ENCODE measurements at places on chromosomes 11 and 22.

GRCh38 chr11:83639995-83640758 is 354.0 kb upstream of the CCDC90B start:
- DNase-seq = no peak

GRCh38 chr11:91700854-91701253 is 523.8 kb upstream of the FAT3 start:
- DNase-seq = no peak

- DNase-seq = no peak
Measured at GRCh38 chr11:104000798-104001197, 35.6 kb upstream of the DDI1 start.

DNA sequence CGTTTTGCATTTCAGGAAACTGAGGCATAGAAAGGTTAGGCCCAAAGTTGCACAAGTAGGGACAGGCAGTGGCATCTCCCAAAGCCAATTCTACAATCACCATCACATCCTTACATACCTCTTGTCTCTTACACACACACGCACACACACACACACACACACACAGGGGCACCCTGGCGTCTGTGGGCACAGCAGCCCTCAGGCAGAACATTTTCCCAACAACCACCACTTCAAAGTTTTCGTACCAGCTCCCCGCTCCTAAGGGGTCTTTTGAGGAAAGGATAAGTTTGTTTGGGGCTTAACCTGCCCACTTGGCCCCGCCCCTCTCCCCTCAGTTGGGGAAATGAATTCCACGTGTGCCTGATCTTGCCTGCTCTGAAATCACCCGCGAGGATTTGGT is 14.7 kb upstream of the LRRC32 start:
- DNase-seq = no peak

GRCh38 chr11:79236541-79236971 is 204.3 kb downstream of the TENM4 start:
- no peak for DNase-seq

- no peak for DNase-seq
Measured at GRCh38 chr11:133961890-133962289, 5.1 kb upstream of the IGSF9B start.

DNA sequence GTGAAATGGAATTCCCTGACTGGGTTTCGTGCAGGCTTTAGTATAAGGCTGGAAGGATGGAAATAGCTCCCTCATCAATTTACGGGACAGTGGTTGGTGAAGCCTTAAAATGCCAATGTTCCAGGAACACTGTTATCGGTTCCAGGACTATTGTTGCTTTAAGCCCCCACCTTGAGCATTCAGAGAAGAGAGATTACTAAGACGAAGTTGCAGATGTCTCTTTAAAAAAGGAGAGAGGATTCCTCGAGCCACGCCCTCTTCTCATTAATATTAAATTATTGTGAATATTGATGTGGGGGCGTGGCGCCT is 195 bp upstream of the CREB3L1 start:
- DNase-seq = no peak

- no peak for DNase-seq
Measured at GRCh38 chr11:78656984-78657383, 82.3 kb upstream of the NARS2 start.

DNA sequence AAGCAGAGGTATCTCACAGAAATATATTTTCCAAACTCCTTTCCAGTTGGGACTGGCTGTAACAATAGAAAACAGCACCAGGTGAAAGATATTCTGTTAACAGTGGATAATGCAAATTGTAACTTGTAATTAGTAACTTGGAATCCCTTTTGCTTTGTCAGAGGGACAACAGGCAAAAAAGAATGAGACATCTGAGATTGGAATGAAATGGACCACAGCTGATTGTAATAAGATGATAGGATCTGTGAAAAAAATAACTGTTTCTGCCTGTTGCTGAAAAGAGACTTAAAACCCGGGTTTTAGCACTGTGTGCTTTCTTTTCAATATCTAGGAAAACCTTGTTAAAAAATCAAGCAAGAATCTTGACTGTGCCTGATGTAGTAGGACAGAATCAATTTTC is 655.7 kb downstream of the METTL15 start:
- DNase-seq = no peak

DNA sequence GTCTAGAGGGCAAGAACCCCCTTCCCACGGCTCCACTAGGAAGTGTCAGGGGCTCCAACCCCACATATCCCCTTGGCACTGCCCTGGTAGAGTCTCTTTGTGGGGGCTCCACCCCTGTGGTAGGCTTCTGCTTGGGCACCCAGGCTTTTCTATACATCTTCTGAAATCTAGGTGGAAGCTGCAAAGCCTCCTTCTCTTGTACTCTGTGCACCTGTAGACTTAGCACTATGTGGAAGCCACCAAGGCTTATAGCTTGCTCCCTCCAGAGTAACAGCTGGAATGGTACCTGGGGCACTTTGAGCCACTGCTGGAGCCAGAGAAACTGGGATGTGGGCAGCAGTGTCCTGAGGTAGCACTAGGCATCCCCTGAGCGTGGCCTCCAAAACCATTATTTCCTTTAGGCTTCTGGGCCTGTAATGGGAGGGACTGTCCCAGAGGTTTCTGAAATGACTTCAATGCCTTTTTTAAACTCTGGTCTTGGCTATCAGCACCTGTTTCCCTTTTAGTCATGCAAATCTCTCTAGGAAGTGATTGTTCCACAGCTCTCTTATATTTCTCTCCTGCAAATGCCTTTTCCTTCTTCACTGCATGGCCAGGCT is 68.4 kb downstream of the TRAF6 start:
- DNase-seq = peak; percentile 18

GRCh38 chr22:37177221-37177620 is 10.8 kb downstream of the C1QTNF6 start:
- no peak for DNase-seq

- no peak for DNase-seq
Measured at GRCh38 chr22:37320726-37321677, 38.7 kb downstream of the CYTH4 start.

- DNase-seq = no peak
Measured at GRCh38 chr22:36375071-36375980, 12.4 kb downstream of the MYH9 start.

- peak; percentile 73 for DNase-seq
Measured at GRCh38 chr11:47152953-47153950, 23.4 kb downstream of the ARFGAP2 start.

DNA sequence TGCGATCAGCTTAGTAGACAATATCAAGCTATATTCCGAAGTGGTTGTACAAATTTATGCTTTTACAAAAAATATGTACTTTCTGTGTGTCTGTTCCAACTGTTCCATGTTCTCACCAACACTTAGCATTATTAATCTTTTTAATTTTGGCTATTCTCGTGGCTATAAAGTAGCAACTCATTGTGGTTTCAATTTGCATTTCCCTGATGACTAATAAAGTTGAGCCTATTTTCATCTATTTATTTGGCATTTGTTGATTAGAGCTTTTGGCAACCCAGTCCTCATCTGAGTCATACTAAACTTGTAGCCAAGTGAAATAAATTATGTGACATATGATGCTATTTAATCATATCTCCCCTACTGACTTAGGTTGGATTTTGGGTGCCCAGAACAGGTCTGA is 115.9 kb downstream of the FBXO7 start:
- DNase-seq = no peak

GRCh38 chr22:50180727-50181521 is 4.8 kb upstream of the TRABD start:
- no peak for DNase-seq

DNA sequence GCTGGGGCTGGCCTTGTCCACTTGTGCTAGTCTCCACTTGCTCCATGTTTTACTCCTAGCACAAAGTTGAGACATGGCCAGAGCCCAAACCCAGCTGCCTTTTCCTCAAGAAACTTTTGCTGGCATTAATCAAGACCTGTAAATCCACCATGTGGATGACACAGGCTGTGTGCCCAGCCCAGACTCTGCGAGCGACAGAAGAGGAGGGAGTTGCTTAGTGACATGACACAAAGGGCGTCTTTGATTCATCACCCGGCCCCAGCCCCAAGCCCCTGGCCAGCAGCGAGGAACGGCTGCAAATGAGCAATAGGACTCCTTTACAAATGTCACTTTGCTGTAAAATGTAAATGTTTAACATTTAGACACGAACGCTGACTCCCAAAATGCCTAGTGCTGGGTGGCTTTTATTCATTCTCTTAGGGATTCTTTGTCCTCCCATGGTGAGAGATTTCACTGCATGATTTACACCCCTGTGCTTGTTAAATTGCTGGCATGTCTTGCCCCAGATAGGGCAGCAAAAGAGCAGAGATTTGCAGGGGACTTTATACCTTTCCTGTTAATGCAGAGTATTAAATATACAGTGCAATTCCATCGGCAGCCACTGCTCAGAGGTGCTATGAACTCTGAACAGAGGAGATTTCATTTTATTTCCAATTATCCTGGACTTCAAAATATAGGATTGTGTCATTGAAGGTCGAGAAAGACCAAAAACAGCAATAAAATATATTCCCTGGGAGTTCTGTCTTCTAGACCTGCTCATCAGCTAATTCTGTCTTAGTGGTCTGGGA is 263.6 kb upstream of the NCAM1 start:
- DNase-seq = no peak

- DNase-seq = no peak
Measured at GRCh38 chr11:11584530-11584810, 37.3 kb downstream of the GALNT18 start.

DNA sequence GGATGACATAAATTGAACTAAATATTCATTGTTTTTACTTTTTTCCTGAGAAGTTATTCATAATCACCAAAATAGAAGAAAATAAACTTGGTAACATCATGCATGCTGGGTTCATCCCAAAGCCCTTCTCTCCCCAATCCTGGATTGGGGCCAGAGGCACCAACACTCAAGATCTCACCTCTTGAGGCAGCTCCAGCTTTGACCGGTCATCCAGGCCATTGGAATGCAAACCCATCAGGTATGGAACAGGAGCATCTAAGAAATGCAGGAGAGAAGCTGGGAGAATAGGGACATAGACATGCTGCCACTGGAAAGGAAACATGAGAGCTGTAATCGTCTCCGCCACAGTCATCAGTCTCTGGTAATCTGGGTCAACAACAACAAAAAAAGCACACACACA is 71.8 kb downstream of the DENND5A start:
- no peak for DNase-seq

GRCh38 chr11:73333640-73334383 is 25.7 kb downstream of the ARHGEF17 start:
- no peak for DNase-seq

DNA sequence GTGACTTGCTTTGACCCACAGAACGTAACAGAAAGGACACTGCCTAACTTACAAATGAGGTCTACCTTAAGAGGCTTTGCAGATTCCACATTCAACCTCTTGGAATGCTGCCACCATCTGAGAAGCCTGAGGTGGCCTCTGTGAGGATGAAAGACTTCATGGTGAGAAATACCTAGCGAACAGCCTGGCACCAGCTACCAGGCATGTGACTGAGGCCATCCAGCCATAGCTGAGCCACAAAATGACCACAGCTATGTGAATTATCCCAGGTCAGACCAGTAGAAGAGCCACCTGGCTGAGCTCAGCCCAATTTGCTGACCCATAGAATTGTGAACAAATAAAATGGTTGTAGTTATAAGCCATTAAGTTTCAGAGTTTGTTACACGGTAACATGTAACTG is 37.5 kb downstream of the PPARA start:
- no peak for DNase-seq

GRCh38 chr22:50600967-50601668 is 525 bp downstream of the MAPK8IP2 start:
- DNase-seq = no peak

- DNase-seq = no peak
Measured at GRCh38 chr11:66834943-66835342, 8.3 kb upstream of the RCE1 start.

DNA sequence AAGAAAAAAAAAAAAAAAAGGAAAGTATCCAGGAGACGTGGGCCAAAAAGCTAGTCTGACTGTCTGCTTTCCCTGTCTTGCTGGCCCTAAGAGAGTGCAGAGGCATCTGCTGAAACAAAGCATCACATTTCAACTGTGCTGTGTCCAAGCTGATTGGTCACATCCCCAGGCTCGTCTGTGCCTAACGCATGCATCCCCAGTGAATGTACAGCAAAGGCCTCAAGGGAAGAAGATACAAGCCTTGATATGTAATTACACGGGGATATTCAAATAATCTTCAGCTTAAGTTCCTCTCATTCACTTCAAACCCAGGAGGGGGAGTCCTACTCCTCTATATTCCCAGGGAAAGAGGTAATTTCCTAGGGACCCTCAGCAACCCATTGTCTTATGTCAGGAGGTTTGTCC is 5.4 kb upstream of the SORL1 start:
- DNase-seq = no peak

- DNase-seq = no peak
Measured at GRCh38 chr11:45278714-45279113, 7.4 kb downstream of the SYT13 start.

DNA sequence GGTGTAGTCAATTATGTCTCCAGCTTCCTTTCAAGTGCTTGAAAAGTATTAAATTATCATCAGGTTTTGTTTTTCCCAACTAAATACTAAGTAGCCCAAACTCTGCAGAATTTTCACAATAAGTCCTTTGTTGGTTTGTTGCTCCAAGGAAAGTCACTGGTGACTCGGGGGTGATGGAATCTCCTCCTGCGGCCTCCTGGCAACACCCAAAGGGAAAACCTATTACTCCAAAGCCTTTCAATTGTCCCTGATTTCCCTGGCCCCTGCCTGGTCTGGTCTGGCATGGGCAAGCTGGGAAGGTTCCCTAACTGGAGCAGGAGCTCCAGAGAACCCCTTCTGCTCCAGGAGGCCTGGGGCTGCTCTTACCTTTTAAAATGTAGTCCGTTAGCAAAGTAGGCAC is 47.9 kb downstream of the FEZ1 start:
- DNase-seq = no peak

GRCh38 chr11:84212468-84213390 is 926.6 kb upstream of the CCDC90B start:
- no peak for DNase-seq

GRCh38 chr11:41222236-41222635 is 237.2 kb downstream of the LRRC4C start:
- DNase-seq = no peak

DNA sequence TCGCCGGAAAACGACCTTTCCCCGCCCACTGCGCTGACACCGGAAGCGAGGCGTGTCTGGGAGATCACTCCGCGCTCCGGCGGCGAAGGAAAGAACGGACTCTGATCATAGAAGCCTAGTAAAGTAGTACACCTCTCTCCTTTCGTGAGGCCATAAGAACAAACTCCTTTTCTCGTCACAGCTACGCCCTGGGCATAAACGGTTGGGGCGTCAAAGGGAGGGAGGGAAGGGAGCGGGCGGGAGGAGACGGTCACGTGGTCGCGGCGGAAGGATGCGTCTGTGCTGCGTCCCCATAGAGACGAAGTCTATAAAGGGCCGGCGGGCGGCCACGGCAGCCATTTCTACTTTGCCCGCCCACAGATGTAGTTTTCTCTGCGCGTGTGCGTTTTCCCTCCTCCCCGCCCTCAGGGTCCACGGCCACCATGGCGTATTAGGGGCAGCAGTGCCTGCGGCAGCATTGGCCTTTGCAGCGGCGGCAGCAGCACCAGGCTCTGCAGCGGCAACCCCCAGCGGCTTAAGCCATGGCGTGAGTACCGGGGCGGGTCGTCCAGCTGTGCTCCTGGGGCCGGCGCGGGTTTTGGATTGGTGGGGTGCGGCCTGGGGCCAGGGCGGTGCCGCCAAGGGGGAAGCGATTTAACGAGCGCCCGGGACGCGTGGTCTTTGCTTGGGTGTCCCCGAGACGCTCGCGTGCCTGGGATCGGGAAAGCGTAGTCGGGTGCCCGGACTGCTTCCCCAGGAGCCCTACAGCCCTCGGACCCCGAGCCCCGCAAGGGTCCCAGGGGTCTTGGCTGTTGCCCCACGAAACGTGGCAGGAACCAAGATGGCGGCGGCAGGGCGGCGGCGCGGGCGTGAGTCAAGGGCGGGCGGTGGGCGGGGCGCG is at the start of gene ATF4:
Gene ATF4 (plus strand): TSS at position 337 of the 880 bp plus-strand sequence. CDS start 884 bp downstream, outside the sequence.
- DNase-seq = peak; percentile 91

Measured in activated CD4-positive, alpha-beta T cell treated with anti-CD3 and anti-CD28 coated beads for 48 hours (primary cell).